ENCODE measurements at places on chromosomes 4 and X.

DNA sequence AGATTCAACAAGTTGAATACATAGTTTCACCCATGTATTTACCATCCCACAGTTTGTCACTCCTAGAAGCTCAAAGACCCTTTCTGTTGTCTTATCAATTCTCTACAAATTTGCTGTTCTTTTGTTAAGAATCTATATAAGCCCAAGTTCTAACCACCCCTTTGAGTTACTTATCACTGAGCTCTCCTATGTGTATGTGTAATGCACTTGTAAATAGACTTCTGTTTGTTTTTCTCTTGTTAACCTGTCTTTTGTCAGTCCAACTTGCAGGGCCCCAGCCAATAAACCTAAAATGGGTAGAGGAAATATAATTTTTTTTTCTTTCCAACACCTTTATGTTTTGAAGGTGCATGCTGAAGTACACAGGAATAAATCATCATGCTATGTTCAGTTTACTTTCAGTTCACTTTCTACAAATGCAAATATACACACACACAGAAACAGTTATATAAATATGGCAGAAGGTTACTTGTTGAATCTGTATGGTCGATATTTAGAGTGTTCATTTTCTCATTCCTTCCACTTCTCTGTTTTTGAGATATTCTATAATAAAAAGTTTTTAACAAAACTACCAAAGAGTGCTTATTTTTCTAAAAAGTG is 22.3 kb upstream of the CLOCK start:
- no peak for DNase-seq

DNA sequence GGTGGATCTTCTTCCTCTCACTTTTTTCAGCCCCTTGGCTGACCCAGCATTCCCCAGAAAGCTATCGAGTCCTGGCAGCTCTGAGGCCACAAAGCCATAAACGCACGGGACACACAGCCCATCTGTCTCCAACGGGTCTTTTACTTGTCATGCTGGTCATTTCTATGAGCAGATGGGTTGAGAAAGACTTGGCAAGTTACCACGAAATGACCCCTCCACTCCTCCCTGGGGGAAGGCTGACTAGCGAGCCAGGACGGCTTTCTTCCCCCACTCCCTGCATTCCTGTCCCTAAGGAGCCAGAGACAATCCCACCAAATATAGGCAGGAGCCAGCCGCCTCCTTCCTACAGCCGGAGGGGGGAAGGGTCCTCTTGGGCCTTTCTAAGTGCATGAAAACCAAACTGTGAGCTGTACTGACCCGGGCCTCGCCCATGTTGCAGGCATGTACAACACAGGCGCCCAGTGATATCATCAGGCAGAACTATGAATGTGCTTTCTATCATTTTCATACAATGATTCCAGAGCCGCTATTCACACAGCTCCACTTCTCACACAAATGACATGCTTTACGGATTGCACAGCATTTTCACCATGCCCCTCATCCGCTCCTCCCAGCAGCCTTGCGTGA is 28.6 kb downstream of the AFAP1 start:
- DNase-seq: no peak

DNA sequence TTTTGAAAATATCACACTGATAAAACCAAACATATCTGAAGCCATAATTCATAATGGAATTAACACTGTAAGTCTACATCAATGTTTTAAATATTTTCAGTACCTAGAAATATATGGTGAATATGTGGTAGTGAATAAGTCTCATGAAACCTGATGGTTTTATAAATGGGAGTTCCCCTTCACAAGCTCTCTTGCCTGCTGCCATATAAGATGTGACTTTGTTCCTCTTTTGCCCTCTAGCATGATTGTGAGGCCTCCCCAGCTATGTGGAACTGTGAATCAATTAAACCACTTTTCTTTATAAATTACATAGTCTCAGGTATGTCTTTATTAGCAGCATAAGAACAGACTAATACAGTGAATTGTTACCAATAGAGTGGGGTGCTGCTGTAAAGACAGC is 536.8 kb upstream of the GALNT7 start:
- no peak for DNase-seq

DNA sequence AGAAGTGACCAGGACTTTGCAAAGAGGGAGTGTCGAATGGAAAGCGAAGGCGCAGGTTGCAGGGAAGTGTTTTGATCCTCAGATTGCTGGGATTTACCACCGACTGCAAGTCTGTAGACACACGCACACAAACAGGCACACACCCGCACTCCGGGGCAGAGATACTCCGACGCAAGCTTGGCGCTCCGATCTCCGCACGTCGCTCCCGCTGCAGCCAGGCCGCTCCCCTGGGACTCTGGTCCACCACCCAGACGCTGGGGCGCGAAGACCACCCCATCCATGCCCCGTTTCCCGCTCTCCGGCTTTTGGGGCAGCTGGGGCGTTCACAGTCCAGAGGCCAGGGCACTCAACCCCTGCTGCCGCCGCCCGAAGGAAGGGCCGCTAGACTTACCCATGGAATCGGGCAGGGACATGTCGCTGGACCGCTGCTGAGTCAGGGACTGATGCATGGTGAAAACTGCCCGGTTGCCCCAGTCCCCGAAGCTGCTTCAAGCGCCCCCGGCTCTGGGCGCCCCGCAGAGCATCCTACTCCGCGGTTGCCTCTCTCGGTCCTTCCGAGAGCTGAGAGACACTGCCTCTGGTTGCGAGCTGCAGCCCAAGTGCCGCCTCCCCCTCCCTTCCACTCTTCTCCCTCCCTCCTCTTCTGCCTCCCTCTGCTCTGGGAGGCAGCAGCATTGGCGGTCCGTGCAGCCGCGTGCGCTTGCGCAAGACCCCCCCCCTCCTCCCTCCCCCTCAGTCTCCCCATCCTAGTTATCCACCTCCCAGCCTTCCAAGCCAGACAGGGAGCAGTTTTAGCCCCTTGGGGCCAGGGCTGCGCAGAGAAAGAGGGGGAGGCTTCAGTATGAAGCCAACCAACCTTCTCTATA is at the start of gene TMEM255A:
Gene TMEM255A (minus strand): TSS at position 601 of the 866 bp plus-strand sequence. CDS start 152 bp downstream, at position 449.
- DNase-seq: no peak

DNA sequence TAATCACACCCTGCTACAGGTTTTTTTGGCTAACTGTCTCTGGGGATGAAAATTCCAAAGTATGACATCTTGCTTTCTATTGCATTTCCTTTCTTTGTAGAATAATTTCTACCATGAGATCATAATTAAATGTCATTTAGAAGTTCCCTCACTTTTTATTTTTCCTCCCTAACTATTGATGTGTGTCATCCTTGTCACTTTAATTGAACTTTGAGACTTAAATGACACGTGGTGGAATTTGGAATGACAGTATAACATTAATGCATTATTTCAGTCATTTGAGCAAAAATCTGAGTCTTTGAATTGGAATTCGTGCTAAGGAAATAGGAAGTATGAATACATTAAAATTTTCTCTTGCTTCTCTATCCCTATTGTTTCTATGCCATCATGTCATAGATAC is 745.4 kb downstream of the PDHA2 start:
- DNase-seq: no peak

- DNase-seq: no peak
Measured at GRCh38 chrX:141619336-141619735, 29.8 kb downstream of the SPANXA2 start.

- DNase-seq: no peak
Measured at GRCh38 chrX:74578137-74578536, 36.3 kb downstream of the RLIM start.

- DNase-seq: no peak
Measured at GRCh38 chrX:40262157-40263013, 164.6 kb upstream of the BCOR start.

DNA sequence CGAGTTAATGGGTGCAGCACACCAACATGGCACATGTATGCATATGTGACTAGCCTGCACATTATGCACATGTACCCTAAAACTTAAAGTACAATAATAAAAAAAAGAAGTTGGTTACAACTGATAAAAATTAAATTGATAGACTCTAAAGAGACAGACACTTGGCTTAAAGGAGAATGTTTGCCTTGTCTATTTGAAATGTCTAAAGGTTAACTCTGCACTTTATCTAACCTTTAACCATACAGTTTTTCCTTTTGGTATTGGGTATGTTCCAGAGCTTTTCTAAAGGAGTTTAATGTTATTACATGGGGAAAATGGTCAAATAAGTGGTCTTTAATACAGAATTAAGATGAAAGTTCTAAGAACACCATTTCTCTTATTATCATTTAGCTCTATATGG is 145.1 kb upstream of the HCCS start:
- DNase-seq: no peak

GRCh38 chr4:23001478-23001877 is 308.7 kb downstream of the GBA3 start:
- no peak for DNase-seq

DNA sequence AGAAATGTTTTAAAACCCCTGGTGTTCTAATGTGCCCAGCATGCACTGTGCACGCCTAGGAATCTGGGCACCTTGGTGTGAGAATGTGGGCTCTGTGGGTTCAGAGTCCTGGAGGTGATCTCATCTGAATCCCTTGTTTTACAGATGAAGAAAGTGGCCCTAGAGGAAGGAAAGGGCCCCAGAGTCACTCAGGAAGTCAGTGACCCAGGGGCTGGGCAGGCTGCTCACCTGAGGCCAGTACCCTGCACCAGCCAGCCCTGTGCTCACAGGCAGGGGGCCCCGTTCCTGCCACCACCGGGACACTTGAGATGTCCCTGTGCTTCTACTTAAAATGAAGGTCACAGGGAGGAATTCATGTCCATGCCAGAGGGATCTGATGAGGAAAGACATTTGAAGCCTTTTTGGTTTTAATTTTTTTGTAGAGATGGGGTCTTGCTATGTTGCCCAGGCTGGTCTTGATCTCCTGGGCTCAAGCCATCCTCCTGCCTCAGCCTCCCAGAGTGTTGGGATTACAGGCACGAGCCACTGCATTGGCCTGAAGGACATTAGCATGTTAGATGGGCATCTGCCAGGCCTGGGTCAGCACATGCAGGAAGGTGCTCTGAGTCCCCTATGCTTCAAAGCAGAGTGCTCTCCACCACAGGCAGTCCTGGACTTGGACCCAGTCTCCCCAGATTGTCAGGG is 7.4 kb upstream of the S100P start:
- DNase-seq: no peak

- no peak for DNase-seq
Measured at GRCh38 chr4:150002561-150002960, 75.7 kb upstream of the DCLK2 start.

DNA sequence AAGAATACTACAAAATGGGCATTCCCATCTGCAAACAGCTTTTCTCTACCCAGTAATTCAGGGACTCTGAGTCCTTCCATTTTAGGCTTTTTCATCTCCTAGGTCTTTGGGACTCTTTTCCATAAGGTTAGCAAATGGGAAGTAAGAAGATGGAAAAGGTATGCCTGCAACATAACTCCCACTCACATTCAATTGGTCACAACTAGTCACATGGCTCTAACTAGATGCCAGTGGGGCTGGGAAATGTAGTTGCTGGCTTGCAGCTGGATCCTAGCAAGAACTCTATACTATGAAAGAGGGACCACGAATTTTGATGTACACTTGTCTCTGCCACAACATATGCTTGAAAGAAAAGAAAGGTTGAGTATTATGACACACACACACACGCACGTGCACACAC is 954.9 kb upstream of the FTHL17 start:
- no peak for DNase-seq

- no peak for DNase-seq
Measured at GRCh38 chr4:10305816-10306215, 151.4 kb downstream of the ZNF518B start.

GRCh38 chr4:122917731-122918130 is 4.7 kb downstream of the NUDT6 start:
- no peak for DNase-seq

GRCh38 chrX:53992589-53992988 is 51.7 kb downstream of the PHF8 start:
- DNase-seq: no peak

- peak; percentile 26 for DNase-seq
Measured at GRCh38 chrX:40644821-40645358, 2.5 kb downstream of the CXorf38 start.

- DNase-seq: no peak
Measured at GRCh38 chr4:88583631-88584470, 8.4 kb upstream of the HERC3 start.

GRCh38 chrX:20130357-20130756 is 11.3 kb downstream of the EIF1AX start:
- no peak for DNase-seq

- DNase-seq: no peak
Measured at GRCh38 chr4:176303938-176304337, 15.8 kb upstream of the SPCS3 start.

DNA sequence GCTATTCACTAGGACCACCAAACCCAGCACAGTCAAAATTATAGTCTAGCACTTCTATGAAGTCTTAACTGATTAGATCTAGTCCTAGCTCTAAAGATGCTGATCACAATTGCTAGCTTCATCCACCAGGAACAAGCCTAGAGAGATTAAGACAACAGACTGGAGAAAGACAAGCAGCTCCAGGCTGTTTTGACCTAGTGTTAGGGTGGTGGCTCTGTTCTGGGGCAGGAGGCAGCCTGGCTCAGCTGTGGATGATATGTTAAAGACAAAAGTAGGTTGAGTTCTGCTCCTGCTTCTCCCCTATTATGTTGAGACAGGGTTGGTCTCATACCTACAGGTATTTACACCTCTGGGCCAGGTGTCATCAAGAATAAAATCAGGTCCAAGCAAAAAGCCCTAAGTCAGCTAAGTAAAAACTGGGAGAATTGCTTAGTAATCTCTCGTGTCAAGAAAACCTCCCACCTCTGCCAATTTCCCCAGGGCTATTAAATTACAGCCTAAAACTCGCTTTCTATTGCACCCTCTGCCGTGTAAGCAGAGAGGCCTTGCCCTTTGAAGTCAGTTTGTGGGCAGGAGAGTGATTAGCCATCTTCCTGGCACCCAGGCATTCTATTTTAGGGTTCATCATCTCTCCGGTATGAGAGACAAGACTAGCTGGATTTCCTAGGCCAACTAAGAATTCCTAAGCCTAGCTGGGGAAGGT is 39.9 kb downstream of the RAB40AL start:
- DNase-seq: no peak

DNA sequence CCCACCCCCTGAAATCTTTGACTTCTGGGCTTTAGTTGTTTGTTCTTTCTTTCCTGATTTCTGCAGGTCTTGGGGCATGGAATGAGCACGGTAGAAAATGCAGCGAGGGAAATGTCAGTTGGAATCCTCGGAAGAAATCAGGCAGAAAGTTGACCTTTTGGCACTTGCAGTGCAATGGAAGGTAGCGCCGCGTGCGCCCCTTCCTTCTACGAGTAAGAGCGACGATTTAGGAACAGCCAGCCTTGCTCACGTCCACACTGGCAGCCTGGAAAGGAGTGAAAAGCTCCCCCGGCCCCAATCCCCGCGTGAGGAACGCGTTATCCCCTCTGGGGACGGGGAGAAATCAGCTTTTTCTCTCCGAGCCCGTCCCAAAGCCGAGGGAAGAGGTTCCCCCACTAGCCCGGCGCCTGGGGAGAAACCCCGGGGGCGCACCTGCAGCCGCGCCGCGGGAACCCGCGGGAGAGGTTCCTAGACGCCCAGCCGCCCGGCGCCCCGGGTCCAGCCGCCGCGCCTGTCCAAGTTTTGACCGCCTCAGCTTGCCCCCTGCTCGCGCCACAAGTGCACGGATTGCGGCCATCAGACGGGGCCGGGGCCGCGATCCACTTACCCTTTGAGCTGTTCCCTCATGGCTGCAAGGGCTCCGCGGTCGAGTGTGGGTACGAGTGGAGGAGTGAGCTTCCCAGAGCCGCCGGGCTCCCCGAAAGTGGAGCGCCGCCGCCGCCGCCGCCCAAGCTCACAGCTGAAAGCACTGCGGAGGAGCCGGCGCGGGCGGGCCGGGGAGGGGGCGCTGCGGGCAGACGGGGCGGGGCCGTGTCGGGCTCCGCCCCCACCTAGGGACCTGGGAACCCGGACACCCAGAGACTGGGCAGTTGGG is 194.6 kb upstream of the FTHL17 start:
- no peak for DNase-seq

Measured in epithelial cell of proximal tubule (primary cell).